Activated CD4-positive, alpha-beta memory T cell treated with anti-CD3 and anti-CD28 coated beads for 36 hours (primary cell): ENCODE measurements at places on chromosomes 11 and 22.

- no peak for DNase-seq
Measured at GRCh38 chr22:49719046-49719445, 108.6 kb downstream of the BRD1 start.

DNA sequence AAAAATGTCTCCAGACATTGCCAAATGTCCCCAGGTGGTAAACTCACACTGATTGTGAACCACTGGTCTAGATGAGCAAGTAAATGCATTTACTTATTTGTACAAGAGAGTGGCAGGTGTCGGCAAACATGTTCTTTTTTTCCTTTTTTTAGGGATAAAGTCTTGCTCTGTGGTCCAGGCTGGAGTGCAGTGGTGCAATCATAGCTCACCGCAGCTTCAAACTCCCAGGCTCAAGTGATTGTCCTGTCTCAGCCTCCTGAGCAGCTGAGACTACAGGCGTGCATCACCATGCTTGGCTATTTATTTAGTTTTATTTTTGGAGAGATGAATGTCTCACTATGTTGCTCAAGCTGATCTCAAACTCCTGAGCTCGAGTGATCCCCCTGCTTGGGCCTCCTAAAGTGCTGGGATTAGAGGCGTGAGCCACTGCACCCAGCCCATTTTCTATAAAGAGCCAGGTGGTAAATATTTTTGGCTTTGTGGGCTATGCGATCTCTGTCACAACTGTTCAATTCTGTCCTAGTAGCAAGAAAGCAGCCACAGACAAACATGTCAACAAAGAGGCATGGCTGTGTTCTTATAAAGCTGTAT lies 1.4 kb downstream of the VPREB1 start:
- DNase-seq = no peak

DNA sequence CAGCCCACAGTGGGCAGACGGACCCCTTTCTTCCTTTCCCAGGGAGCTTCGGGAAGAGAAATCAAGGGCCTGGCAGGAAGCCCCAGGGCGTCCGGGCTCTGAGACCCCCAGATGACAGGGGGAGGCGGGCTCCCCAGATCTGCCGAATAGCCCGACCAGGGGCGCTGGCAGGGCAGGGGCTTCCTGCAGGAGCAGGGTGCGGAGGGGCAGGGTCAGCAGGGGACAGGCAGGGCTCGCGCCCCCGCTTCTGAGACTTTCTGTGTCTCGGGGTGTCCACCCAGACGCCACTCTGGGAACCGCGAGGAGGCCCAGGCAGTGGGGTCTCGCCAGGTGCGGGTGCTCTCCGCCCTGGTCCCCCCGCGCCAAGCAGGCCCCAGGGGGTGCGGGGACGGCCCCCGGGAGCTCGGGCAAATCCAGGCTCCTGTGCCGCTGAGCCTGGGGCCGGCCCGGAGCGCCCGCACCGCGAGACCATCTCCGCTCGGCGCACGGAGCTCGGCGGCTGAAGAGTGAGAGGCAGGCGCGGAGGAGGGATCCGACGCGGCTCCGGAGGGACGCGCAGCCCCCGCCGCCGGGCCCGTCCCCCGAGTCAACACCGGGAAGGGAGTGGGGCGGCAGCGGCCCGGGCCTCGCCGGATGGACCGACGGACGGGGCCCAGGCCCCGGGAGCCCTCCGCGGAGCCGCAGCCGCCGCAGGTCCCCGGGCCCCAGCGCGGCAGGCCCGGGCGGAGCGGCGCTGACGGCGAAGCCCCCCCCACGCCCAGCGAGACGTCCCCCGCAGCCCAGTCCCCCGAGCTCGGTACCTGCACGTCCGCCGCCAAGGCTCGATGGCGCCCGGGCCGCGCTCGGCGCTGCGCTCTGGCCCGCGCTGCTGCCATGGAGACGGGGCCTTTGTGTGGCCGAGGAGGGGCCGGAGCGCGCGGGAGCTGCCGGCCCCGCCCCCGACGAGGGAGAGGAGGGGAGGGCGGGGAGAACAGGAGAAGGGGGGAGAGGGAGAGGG lies at the start of gene PLXNB2:
Gene PLXNB2, minus strand, starts transcription at position 894 of the 997 bp plus-strand sequence. CDS start 17,062 bp downstream, outside the sequence.
- peak; percentile 44 for DNase-seq

- DNase-seq = peak; percentile 27
Measured at GRCh38 chr11:73402834-73403185, 26.6 kb downstream of the RELT start.

GRCh38 chr11:130737866-130738431 lies 178.3 kb downstream of the SNX19 start:
- DNase-seq = no peak

GRCh38 chr11:114059278-114059983 lies at the start of gene ZBTB16:
ZBTB16 (plus strand) TSS chr11:114059711; CDS start chr11:114063301, 3,590 bp downstream.
- peak; percentile 75 for DNase-seq

DNA sequence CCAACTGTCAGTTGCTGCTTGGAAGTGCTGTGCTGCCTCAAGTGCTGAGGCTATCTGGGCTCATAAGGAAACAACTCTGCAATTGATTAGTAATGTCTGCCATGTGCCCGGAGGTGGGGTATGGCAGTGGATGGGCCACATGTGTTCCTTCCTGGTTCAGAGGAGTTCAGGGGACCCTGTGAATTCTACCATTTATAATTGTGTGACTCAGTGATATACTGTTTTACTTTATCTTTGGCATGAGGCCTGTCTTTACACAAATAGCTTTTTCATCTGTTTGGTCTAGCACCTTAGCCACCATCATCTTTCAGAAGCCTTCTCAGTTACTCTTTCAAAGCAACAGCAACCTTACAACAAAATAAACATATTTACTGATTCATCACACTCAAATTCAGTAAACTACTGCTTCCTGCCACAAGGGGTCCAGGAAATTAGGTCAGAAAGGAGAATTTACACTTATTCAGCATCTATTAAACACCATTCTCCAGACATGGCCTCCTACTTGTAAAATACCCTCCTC lies 20.9 kb downstream of the DKK3 start:
- DNase-seq = no peak
